Kidney epithelial cell (primary cell): ENCODE measurements at places on chromosomes 5 and 9. TPM values are rescaled to one million over a fixed set of nuclear protein-coding genes. Genes with fewer than 3 reads are reported as not detected.

- DNase-seq: no peak
Measured at GRCh38 chr5:34524123-34524522, 132.0 kb upstream of the RAI14 start.

SPOCK1 gene
- total RNA-seq: 13.1 and 20.1 TPM in 2 replicates

PRR16 gene
- 0.34 and 1.0 TPM in 2 replicates for total RNA-seq

SLC28A3 gene
- 0.21 and 0.75 TPM in 2 replicates for total RNA-seq

CD72 gene
- total RNA-seq: 1.7 and 2.7 TPM in 2 replicates

DNA sequence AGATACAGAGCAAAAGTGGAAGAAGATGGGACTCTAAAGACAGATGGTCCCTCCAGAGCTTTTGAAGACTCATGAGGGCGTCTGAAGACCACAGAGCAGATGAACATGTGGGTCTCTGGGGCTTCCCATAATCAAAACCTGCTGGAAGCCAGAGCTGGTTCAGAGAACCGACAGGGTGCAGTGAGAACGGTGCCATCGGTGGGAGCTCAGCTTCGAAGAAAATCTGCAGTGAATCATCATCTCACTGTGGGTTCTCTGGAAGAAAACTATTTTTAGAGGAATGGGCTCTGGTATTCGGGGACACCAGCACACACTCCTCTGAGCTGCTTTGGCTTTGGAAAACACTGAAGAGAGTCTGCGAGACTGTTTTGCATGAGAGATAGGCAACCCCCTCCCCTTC lies 222.4 kb upstream of the PANK3 start:
- no peak for DNase-seq

GRCh38 chr9:16469184-16469583 lies 401.3 kb downstream of the BNC2 start:
- no peak for DNase-seq

- no peak for DNase-seq
Measured at GRCh38 chr9:129866394-129867135, 31.3 kb downstream of the USP20 start.

DNA sequence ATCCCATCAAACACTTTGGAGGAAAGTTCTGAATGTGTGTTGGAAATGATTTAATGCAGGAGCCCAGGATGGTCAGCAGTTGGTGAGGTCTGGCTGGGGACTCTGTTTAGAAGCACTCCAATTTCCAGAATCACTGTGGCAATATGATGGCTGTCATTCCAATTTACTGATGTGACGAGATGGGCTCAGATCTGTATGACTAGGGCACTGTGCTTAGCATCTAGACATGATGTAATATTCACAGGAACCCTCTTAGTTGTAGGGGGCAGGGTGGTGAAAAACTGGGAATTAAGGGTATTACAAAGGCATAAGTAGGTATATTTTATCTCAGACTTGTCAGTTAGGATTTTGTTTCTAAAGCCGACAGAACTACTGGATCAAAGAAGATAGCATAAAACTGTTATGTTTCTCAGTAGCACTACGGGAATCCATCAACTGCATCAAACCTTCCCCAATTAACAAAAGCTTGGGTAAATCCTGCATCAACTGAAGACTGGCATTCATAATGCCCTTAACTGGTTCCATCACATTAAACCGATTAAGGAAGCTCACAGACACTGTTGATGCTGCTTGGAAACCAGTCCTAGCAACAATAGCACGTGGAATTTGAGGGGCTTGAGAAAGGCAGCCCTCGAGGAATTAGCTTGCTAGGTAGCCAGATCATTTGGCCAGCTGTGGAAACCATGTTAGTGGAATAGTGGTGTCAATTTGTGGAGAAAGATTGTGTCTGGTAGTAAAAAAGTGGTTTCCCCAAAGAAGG lies 86.1 kb downstream of the SV2C start:
- DNase-seq: no peak

DNA sequence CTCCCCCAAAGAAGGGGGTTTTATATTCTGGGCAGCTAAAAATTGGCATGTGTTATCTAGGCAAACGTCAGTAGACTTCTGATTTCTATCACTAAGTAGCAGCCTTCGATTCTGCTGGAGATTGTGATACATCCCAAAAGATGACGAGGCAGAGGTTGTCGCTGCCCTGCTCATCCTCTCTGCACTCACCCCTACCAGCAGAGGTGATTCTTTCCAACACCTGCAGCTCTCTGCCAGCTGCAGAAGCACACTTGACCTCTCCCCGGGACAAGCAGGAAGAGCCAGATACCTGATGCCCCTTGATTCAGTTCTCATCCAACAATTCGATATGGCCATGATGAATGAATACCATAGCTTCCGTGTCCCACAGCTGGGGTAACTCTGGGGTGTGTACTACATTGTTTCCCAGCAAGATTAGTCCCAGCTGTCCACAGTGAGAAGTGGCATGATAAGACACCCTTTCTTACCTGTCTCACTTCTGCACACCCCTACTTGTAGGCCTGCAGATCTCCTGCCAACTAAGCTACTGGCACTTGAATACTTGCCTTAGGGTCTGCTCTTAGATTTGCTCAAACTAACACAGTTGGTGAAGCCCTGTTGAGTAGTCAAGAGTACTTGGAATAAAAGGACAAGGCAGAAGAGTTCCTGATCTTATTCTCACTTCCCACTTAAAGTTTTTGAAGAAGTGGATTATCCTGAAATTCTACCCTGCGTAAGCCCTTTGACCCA lies 37.6 kb upstream of the SMAD5 start:
- DNase-seq: no peak

C5orf52 gene
- total RNA-seq: not detected in 2 replicates

CAMK2A gene
- not detected in 2 replicates for total RNA-seq

FANCG gene
- total RNA-seq: 16.7 and 22.3 TPM in 2 replicates

- DNase-seq: no peak
Measured at GRCh38 chr5:135428586-135428985, 18.6 kb downstream of the DCANP1 start.
